ENCODE measurements at places on chromosomes 1 and 21.

GRCh38 chr1:24318615-24319311 lies 394 bp upstream of the GRHL3 start:
- DNase-seq = no peak

- no peak for DNase-seq
Measured at GRCh38 chr1:110245876-110246620, 35.9 kb downstream of the KCNC4 start.

- no peak for DNase-seq
Measured at GRCh38 chr1:225681231-225681630, 28.3 kb upstream of the ENAH start.

DNA sequence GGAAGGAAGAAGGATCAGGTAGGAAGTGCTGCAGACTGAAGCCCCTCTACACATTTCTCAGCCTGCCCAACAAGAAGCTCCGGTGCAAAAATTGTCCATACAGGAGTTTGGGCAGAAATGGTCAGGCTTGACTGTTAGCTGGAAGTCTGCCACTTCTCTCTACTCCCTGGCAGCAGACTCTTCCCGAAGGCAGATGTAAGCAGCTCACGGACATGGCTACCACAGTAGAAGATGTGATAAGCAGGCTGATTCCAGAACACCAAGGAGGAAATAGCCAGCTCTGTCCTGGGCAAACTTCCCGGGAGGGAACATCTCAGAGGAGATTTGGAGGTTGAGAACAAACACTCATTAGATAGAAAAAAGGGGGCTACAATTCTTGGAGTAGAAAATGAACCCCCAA lies 52.6 kb downstream of the TRABD2B start:
- DNase-seq = no peak

DNA sequence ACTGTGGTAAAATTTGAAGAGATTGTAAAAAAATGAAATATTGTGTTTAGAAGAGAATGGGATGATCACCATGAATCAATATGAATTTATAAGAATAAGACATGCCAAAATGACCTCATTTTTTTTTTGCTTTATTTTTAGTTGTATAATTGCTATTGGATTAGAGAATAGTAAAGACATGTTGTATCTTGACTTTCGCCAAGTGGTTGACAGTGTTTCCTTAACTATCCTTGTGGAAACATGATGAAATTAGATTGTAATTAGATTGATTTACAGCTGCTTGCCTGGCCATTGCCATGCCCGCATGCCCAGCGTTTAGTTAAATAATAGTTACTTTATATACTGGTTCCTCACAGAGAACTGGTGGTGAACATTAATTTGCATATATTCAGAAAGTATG lies 154.9 kb downstream of the MAGI3 start:
- DNase-seq = no peak

DNA sequence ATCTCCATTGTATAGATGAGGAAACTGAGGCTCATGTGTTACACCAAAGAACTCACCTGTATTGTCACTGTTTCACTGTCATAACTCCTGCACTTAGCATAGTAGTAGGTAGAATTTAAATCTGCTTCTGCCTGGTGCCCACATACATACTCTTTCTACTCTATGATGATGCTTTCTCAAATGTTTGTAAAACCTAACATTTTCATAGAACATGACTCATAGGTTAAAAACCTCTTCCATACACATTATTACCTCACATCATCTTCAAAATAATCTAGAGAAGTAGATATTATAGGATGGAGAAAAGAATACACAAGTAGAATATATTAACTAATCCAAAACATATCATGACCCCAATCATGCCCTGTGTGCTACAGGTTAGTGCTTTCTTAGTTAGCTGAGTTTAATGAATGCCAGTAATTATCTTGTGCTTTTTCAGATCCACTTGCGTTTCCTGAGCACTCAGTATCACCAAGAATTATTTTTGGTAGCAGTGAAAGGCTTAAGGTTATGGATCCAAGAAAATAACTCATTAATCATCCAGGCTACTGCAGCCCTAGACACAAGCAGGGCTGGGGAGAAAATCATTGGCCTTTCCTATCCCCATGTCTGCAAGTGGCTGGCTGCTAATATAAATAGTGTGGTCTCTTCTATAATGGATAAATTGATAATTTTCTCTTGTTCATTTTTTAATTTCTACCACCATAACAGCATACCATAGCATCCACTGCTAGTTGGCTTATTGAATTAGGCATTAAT lies 156.9 kb downstream of the LRRC40 start:
- no peak for DNase-seq

GRCh38 chr1:110897681-110898080 lies 24.7 kb downstream of the CD53 start:
- no peak for DNase-seq

DNA sequence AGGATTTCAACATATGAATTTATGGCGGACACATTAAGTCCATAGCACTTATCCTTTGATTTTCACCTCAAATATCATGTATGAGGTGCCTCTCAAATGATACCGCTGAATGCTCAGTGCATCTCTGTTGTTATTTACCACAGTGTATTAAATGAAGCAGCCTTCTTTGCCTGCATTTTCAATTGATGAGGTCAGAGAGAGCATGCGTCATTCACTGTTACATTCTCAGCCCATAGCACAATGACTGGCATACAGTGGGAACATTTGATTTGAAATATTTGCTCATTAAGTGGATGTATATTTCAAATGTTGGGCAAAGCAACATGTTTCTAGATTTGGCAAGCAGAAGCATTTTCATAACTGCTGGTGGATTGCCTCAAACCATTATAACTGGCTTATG lies 45.7 kb downstream of the LRRC7 start:
- DNase-seq = no peak

DNA sequence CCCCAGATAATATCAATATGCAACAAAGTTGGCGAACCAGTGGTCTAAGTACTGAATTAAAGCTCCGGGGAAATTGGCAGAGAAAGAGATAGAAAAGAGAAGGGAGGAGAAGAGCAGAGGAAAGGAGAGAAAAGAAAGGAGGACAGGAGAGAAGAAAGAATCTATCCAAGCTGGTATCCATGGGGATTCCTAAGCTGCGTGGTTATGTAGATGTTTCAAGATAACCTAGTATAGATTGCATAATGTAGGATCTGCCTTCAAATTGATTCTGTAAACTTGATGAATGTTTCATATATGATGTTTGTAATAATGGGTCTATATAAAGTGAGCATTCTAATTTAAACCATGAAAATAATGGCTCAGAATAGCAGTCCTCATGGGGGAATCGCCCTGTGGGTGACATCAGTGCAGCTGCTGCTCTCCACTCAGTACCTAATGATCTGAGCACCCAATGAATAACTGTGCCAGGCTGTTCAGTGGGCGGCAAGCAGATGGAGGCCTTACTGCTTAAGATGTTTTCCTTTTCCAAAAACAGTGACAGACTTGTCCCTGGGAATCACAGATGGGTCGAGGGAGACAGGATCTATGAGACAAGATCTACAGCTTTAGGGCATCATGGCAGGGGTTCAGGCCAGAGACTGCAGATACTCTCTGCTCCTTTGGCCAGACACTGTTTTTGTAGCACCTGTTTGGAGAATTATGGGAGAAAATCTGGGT lies 78.0 kb downstream of the LAMC2 start:
- no peak for DNase-seq

- no peak for DNase-seq
Measured at GRCh38 chr1:150572918-150573647, 6.3 kb downstream of the MCL1 start.

DNA sequence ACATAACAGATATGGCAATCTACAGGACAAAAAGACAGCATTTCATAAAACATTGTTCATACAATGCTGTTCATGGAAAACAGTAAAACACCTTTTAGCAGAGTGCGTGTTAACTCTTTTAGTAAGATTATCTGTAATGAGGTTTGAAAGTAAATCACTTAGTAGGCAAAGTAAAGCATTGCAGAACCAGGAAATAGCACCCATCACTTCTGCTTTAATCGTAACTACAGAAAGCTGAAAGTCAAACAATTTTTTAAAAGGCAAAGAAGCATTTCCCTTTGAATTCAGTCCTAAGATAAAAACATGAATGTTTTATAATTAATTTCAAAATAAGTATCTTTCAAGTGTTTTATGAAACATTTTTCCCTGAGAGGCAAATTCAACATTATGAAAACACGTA lies 63.3 kb upstream of the RNF11 start:
- no peak for DNase-seq

DNA sequence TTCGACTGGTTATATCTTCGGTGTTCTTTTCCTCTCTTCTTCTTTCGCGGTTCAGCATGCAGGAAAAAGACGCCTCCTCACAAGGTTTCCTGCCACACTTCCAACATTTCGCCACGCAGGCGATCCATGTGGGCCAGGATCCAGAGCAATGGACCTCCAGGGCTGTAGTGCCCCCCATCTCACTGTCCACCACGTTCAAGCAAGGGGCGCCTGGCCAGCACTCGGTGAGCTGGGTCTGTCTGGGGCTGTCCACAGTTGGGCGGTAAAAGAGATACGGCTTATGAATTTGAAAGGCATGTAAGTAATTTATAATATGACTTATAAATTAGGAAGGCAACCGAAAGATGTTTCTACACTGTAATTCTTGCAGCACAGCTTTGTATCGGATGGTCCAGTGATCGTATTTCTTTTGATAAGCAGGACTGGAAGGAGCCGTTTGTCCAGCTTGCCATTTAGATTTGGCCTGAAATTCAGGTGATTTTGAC lies 334 bp downstream of the CTH start:
- peak; percentile 51 for DNase-seq

GRCh38 chr1:22064751-22065402 lies 12.4 kb downstream of the CDC42 start:
- no peak for DNase-seq

- no peak for DNase-seq
Measured at GRCh38 chr1:156648951-156649350, 7.0 kb downstream of the BCAN start.

GRCh38 chr1:51285055-51285454 lies 45.3 kb downstream of the TTC39A start:
- no peak for DNase-seq

- peak; percentile 28 for DNase-seq
Measured at GRCh38 chr1:165424454-165425216, 20.3 kb downstream of the RXRG start.

- DNase-seq = no peak
Measured at GRCh38 chr21:23522751-23523150, 2084.5 kb downstream of the MRPL39 start.

GRCh38 chr1:60922304-60922703 lies 160.1 kb upstream of the NFIA start:
- DNase-seq = no peak

GRCh38 chr1:46158312-46159281 lies 16.3 kb upstream of the TSPAN1 start:
- no peak for DNase-seq

- DNase-seq = no peak
Measured at GRCh38 chr1:12434174-12434573, 183.8 kb downstream of the DHRS3 start.

DNA sequence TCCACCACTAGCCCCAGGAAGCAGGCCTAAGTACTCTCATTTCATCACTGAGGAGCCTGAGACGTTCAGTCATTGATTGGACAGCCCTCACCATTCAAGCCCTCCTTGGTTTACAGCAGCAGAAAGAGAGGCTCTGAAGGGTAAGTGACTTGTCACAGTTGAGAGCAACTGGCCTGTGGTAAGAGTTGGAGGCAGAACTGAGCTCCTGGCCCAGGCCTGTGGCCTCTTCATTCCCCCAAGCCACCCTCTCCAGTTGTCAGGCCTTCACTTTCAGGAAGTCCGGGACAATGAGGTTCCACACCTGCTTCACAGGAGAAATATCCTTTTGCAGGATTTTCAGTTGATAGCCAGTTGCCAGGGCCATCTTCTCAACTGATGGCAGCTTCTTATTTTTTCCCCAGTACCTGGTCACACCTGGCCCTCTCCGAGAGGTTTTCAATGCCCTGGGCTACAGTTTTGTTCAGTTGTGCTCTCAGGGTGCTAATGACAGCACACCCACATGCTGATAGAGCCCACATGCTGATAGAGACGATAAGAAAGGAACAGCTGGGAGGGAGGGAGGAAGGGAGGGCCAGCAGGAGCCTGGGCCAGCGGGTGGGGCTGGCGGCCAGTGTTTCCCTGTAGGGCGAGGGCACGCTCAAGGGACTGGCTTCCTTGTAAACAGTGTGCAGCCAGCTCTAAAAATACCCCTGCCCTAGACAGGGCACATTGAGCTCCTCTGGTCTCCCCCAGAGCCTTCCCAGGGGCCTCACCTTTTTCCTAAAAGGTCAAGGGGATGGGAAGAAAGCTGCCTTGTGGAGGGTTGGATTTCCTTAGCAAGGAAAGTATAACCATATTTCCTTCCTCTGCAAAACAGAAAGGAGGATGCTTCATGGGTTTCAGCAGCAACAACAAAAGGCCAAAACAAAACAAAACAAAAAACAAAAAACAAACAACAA lies 112.7 kb upstream of the JUN start:
- DNase-seq = peak; percentile 48

- DNase-seq = no peak
Measured at GRCh38 chr1:155776414-155776813, 80.6 kb downstream of the GON4L start.

DNA sequence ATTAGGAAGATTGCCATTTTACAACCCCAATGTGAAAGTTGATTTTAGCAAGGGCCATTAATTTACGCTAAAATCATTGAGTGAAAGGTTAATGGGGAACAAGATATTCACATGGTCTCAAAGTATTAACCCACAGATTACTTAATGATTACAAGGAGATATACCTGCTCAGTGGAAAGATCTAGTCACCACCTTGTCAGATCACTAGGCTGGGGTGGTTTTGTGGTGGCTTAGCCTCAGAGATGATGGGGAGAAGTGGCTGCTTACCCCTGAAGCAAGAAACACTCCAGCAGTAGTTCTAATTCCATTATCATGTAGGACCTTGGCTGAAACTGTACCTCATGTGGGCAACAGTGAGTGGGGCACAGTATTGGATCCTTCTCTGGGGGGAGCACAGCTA lies 20.1 kb upstream of the TRIM33 start:
- DNase-seq = no peak

- no peak for DNase-seq
Measured at GRCh38 chr1:9195651-9196050, 38.9 kb upstream of the H6PD start.

- DNase-seq = no peak
Measured at GRCh38 chr1:45535988-45536766, 14.4 kb upstream of the AKR1A1 start.

DNA sequence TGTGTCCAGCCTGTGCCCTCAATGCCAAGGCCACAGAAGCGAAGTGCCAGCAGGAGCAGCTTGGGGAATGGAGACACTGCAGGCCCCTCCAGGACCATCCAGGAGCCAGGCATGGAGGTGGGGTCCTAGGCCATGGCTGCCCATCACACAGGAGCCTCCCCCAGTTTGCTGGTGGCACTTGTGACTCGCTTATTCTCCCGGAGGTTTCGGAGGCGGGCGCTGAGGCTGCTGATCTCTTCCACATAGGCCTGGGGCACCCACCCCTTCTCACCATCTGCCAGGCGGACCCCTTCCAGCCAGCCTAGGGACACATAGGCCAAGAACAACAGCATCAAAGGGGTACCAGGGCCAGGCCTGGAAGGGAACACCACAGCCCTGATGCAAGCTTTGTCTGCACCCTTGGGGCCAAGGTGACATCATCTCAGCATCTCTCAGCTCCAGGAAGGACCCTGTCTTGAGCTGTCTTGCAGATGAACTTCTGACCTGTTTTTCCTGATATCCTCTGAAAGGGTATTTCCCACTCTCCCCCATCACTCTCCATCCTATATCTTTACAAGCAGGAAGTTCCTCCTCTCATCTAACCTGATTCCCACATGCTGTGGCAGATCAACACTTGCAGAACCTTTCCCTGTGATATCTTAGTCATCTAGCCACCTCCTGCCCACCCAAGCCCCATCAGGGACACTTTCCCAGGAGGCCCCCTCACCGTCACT lies 13.9 kb downstream of the ARHGEF19 start:
- no peak for DNase-seq

GRCh38 chr1:77245830-77246229 lies 26.6 kb upstream of the PIGK start:
- DNase-seq = no peak
